ENCODE measurements at places on chromosomes 1 and 21.

- DNase-seq = peak; percentile 51
Measured at GRCh38 chr1:150233359-150234308, 2.3 kb downstream of the ANP32E start.

GRCh38 chr1:171969226-171969625 lies 127.9 kb downstream of the DNM3 start:
- DNase-seq = no peak

DNA sequence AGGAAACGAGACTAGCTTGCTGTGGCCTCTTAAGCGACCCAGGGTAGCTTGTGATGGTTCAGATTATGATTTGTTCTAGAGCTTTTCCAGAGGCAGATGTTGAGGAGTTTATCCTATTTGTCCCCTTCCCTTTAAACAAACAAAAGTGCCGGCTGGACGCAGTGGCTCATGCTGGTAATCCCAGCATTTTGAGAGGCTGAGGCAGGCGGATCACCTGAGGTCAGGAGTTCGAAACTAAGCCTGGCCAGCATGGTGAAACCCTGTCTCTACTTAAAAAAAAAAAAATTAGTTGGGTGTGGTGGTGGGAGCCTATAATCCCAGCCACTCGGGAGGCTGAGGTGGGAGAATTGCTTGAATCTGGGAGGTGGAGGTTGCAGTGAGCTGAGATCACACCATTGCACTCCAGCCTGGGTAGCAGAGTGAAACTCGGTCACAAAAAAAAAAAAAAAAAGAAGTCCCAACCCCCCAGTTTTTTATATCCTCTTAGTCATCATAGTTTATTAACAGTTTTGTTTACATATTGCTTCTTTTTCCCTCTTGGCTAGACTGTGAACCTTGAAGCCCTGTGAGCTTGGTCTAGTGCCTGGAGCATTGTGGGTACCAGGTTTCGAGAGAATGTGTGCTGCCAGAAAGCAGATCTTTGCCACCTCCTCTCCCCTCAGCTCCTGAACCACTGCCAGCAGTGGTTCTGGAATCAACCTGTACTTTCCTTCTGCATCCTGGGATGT lies 29.8 kb downstream of the MAPKAPK2 start:
- peak; percentile 64 for DNase-seq

- DNase-seq = no peak
Measured at GRCh38 chr1:41623736-41624135, 139.3 kb upstream of the EDN2 start.

GRCh38 chr1:241939798-241940197 lies 17.8 kb upstream of the BECN2 start:
- no peak for DNase-seq

DNA sequence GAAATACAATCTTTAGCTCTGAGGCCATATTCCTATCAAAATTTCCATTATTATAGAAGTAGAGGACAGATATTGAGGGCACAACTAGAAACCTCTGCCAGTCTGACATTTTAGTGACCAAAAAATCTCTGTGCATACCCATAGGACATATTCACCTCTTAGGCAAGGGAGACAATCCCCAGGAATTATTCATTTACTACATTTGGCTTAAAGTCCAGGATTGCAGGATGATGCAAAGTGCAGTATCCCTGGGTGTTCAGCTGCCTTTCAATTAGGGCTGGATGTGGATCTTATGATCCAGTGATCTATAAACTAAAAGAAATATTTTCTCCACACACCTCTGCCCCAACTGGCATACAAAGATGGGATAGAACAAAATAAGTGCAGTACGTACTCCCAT lies 50.9 kb downstream of the PTGS2 start:
- DNase-seq = no peak

DNA sequence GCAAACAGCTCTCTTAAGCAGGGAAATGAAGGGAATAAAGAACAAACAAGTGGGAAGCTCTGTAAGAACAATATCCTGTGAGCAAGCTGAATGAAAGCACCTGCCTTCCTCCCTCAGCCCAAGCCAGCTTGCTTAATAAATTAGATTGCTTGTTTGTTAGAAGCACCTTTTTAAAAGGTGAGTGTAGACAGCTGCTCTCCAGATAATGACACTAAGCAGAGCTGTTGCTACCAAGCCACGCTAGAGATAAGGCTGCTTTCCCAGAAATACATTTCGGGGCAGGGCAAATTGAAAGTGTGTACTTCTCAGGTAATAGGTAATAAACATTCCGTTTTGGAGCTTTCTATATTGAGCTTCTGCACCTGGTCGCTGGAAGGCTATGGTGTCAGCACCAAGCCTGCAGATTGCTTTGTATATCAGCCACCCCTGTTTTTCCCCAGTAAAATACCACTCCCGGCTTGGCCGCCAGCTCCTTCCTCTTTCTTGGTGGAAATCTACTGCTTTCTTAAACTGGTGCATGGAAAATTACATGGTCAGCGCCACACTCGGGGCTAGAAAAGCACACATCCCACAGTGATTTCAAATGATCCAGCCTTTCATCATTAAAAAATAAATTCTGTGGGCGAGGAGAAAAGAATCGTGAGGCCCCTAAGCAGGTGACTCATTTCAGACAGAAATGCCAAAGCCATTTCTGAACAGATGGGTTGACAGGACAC lies 151.3 kb downstream of the ETS2 start:
- no peak for DNase-seq

DNA sequence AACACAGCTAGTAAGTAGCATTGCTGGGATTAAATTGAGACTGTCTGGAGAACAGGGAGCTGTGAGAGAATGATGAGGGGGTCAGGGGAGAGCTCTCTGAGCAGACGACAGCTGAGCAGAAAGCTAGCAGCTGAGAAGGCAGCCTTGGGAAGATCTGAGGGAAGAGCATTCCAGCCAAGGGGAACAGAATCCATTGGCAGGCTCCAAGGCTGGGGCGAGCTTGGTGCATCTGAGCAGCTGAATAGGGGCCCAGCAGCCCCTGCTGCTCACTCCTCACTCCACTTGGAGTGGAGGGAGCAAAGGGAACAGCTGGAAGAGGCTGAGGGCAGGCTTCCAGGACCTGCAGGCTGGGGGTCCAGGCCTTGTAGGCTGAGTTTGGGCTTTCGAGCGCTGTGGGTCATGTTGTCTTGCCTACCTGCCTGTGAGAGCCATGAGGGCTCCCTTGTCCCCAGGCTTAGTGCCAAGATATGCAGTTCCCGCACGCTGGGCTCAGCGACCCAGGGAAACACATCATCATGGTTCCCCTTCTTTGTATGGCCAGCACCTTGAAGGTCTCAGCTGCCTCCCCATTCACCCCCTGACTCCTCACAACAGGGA lies 10.5 kb downstream of the ACOT11 start:
- no peak for DNase-seq

DNA sequence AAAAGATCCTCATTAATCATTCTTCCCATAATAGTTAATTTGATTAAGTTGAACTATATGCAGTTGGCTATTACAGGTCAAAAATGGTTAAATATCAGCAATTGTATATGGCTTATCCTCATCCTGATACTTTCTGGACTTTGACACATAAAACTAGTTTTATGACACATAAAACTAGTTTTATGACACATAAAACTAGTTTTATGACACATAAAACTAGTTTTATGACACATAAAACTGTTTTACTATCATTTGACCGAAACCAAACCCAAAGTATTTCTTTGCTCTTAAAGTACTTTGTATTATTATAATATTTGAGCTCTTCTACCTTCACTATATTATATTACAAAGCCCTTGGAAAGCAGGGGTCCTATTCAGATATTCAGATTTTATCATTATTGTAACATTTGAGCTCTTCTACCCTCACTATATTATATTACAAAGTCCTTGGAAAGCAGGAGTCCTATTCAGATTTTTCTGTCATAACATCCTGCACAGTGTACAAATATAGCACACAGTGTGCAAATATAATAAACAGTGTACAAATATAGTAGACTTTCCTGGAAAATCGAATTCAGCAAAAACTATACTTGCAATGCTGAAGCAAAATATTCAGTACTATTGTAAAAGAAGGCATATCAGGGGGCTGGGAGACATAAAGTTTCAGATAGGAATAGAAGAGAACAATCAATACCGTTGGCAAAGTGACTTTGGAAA lies 53.0 kb downstream of the NVL start:
- no peak for DNase-seq

DNA sequence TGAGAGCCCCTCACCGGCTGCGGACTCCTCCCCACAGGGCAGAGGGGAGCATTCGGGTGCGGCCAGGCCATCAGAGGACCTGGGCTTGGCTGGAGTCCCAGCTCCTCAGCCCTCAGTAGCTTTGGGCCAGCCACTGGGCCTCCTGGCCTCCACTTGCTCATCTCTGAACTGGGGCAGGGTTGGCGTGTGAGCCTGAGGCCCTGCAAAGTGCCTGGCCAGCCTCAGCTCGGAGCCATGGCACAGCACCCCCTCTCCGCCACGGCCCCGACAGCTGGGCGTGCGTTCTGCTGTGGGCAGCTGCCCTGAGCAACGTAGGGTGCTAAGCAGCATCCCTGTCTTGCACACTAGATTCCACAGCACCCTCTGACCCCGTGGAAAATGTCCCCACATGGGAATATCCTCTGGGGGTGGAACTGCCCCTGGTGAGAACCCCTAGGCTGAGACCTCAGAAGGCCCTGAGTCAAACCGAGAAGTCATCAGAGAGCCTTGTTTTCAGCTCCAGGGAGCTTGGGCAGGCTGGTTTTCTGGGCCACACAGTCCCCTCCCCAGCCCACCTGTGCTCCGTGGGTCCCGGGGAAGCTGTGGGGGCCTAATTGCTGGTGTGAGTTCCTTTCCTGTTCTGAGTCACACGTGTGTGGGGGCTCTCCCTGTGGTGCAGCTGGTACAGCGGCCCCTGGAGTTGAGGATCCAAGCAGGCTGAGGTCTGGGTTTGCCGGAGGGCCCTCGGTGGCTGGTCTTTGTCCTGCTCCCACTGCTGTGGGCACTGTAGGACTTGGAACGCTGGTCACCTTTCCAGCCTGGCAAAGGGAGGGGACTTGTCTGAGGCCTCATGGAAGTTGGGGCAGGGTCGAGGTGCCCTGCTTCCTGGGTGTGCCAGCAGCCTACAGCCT lies 24.5 kb downstream of the TP73 start:
- DNase-seq = no peak

DNA sequence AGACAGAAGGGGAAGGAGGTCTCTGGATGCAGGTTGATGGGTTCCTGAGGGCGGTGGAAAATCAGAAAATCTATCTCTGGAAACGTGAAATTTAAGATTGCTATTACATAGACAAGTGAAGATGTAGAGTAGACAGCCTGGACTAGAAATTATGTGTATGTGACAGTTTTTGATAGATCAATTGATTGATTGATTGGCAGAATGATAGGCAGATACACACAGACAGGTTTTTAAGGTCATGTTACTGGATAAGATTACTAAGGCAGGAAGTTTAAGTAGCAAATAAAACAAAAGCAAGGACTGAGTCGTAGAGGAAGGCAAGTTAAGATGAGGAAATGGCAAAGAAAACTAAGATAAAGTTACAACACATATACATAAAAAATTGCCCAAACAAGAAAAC lies 124.7 kb downstream of the RGS21 start:
- DNase-seq = no peak

- no peak for DNase-seq
Measured at GRCh38 chr1:15947382-15948090, 28.4 kb downstream of the ZBTB17 start.

- peak; percentile 76 for DNase-seq
Measured at GRCh38 chr1:120178799-120179756, 2.8 kb upstream of the SEC22B start.

GRCh38 chr1:155241069-155241679 lies 14.1 kb downstream of the ENTREP3 start:
- peak; percentile 84 for DNase-seq

All from cardiac fibroblast (primary cell).